ENCODE measurements at places on chromosomes 5 and 9. TPM values are rescaled to one million over a fixed set of nuclear protein-coding genes. Genes with fewer than 3 reads are reported as not detected.
A peak's percentile ranks its signal among the peaks of the same experiment; 100 is the strongest.

SRD5A1 gene
- 9.5 TPM for total RNA-seq

LHX6 gene
- total RNA-seq: not detected

TRIM36 gene
- total RNA-seq: not detected

S1PR3 gene
- 1.4 TPM for total RNA-seq

DNA sequence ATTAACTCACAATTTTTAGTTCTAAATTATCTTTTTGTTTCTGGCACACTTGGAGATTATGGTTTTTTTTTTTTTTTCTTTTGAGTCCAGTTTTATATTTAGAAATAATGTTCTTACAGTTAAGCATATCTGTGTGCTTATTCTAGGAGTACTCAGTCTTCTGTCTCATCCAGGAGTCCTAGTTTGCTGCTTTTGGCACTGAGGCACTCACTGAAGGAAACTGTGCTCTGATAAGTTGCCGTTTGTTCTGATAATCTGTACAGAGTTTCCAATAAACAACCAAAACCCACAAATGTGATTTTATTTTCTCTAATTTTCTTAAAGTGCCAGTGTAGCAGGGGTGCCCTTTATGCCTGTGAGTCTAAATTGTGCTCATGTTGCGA is 251.0 kb downstream of the LRRC70 start:
- DNase-seq: no peak

- peak; percentile 11 for DNase-seq
Measured at GRCh38 chr9:89878687-89879086, 273.9 kb downstream of the GADD45G start.

DNA sequence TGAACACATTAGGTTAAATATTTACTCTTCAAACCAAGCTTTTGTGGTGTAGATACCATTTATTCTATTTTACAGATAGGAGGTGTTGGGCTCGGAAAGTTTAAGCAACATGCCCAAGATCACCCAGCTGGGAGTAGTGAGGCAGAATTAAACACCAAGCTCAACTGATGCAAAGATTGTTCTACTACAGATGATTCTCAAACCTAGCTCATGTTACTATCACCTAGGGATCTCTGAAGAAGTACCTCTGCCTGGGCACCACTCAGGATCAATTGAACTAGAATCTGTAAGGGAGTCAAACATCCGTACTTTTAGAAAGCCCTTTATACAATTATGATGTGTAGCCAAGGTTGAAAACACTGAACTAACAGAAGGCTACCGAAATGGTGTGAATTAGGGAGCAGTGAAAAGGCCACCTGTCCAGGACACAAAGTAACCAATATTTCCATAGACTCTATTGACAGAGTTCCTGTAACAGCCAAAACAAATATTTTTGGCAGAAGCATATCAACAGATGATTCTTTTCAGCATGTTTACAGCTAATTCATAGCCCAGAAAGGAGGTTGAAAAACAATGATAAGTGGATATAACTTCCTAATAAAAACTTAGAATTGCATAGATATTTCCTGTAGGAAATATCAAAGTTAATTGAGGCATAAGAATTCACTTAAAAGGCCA is 158.5 kb upstream of the PTGER4 start:
- DNase-seq: no peak

DNA sequence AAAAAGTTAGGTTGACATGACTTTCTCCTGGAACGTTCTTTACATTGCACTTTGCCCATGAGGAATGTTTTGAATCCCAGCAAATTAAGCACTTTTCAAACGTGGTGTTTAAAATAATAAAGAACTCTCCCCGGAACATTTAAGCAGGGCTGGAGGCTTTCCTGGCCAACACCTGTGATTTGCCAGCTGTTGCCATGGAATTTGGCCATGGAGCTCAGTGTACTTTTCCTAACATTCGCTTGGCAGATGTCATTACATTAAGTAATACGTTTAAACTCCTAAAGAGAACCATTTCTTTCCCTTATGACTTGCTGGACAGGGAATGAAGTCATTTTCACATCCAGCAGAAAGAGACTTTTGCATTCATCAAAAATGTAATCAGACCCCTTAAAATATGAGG is 146.1 kb downstream of the GAS1 start:
- DNase-seq: no peak

DNA sequence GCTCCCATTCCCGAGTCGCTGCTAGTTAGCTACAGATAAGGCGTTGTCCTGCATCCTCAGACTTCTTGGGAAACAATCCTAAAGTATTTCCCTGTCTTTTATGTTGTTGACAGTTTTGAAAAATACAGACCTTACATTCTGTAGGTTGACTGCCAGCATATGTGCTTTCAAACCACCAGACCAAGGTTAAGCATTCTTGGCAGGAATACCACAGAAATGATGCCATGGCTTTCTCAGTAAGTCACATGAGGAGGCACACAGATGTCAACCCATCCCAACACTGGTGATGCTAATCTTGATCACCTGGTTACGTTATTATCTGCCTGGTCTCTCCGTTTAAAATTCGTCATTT is 871 bp downstream of the GLE1 start:
- no peak for DNase-seq

- no peak for DNase-seq
Measured at GRCh38 chr9:129567842-129568559, 52.9 kb downstream of the C9orf50 start.

DNA sequence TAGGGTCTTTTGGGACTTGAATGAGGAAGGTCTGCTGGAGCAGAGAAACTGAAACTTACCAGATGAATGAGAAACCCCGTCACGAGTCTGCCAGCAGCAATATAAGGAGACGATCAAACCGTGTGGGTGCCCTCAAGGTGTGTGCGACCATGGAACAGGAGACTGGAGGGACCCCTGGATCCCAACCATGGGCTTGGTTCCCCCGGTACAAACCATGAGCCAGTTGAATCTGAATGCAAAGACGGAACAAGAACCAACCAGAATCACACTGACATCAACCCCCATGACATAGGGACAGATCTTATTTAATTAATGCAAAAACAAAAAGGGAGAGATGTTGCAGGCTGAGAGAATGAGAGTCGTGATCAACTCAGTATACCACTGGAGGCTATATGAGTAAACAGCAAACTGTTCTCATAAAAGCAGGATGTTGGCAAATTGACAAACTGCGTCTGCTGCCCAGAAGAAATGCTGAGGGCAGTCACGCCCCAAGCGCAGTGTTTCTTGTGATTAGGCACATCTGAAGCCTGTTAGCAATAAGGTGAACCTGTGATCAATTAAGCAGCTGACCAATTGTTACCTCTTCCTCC is 475.5 kb upstream of the ACO1 start:
- no peak for DNase-seq

DNA sequence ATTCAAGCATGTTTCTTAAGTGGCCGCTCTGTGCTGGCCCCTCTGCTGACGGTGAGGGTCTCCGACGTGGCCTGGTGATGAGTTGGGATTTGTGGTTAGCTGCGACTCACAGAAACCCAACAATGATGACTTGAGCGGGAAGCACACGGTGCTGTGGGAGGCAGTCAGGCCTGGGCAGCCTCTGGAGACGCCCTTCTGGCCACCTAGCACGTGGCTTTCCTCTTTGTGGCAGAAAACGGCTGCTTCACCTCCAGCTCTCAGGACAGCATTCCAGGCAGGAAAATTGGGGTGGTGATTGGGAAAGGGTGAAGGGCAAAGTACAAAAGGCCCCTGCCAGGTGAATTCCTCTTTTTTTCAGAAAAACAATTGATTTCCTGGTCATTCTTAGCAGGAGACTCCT is 17.5 kb upstream of the IER5L start:
- DNase-seq: no peak

GRCh38 chr9:19464764-19465585 is 56.2 kb downstream of the ACER2 start:
- DNase-seq: peak; percentile 73

DNA sequence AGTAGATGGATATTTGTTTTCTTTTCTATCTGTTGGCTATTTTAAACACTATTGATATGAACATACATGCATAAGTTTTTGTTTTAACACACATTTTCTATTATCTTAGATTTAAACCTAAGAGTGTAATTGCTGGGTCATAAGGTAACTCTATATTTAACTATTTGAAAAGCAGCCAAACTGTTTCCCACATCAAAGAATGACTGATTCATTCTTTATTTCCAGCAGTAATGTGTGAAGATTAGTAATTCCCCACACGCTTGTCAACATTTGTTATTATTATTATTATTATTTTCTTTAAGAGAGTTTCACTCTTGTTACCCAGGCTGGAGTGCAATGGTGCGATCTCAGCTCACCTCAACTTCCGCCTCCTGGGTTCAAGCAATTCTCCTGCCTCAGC is 1495.8 kb downstream of the EFNA5 start:
- no peak for DNase-seq

DNA sequence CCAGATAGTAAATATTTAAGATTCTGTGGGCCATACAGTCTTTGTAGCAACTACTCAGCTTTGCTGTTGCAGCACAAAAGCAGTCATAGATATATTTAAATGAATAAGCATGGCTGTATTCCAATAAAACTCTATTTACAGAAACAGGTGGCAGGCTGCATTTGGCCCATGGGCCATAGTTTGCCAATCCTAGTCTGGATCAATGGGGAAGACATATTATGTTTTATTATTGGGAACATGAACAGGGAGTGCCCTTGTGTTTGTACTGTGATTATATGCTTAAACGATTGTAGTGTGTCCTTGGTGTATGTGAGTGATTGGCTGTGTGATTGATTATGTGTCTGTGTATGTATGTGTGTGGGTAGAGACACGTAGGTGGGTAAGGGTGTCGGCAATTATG is 12.0 kb upstream of the CCL27 start:
- DNase-seq: no peak
